ENCODE measurements at places on chromosomes 4 and X.

- DNase-seq, result no peak
Observed at GRCh38 chr4:144985531-144985930, 112.5 kb downstream of the ANAPC10 start.

- DNase-seq, result no peak
Observed at GRCh38 chr4:83732114-83732635, 196.3 kb downstream of the GPAT3 start.

- DNase-seq, result peak; percentile 6
Observed at GRCh38 chrX:150574559-150575418, 6.4 kb downstream of the MTM1 start.

GRCh38 chr4:18419780-18420179 is 398.2 kb upstream of the LCORL start:
- no peak for DNase-seq

- no peak for DNase-seq
Observed at GRCh38 chrX:10350981-10351380, 194.2 kb downstream of the CLCN4 start.

DNA sequence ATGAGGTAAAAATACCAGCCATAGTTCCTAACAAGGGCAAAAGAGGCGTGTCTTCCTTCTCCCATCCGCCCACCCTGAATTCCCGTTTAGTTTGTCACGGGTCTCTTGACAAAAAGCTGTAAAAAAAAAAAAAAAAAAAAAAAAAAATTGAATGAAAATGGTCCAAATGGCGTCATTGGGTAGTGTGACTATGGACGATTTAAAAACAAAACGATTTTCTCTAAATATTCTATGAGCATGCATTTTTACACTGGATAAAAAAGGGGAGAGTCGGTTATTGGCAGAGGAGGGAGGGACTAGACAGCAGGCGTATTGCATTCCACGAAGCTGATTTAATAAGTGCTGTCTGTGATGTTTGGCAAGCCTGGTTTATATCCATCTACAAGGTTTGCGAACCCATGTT is at the start of gene FAM133A:
FAM133A (plus strand) TSS at position 338 of the 403 bp plus-strand sequence. CDS start 35,214 bp downstream, outside the sequence.
- DNase-seq, result no peak

- DNase-seq, result no peak
Observed at GRCh38 chr4:134126000-134126560, 75.5 kb downstream of the PABPC4L start.
